Cardiac muscle cell (in vitro differentiated cells and primary cell): ENCODE measurements at places on chromosomes 3 and 15. TPM values are rescaled to one million over a fixed set of nuclear protein-coding genes. Genes with fewer than 3 reads are reported as not detected.

- no peak for DNase-seq
Observed at GRCh38 chr15:77138167-77138522, 67.2 kb upstream of the TSPAN3 start.

DNA sequence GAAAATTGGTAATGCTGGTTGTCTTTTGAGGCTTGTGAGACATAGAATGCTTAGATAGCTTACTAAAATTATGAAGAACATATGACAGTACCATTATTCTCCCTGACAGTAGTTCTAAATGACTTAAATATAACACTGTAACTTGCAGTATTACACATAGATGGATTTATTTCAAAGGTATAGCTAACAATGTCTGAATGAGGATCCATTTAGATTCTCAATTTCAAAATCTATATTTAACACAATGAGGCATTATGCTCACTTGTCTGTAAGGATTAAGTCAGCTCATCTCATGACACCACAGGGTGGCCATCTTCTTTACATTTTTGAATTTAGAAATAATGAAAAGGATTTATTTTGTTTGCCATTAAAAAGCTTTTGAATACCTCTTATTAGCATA, 108.4 kb downstream of the CCNL1 start:
- no peak for DNase-seq

- no peak for DNase-seq
Observed at GRCh38 chr3:11513817-11514135, 129.9 kb downstream of the VGLL4 start.

DNA sequence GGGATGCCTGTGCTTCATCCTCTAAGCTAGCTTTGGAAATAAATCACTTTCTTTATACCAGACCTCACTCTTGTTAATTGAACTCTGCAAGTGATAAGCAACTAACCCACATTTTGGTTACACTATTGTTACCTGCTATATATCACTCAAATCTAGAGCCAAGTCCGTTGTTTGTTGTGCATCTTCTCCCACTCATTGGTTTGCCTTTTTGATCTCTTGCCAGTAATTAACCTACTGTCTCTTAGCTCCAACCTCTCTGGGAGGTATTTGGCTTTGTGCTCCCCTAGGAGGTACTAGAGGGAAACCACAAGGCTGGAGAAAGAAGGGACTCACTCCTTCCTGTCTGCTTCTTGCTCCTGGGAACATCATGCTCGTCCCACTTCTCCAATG, 12.8 kb upstream of the CRBN start:
- no peak for DNase-seq

- DNase-seq = no peak
Observed at GRCh38 chr3:28699283-28699682, 350.7 kb upstream of the AZI2 start.

GRCh38 chr3:188779281-188779980, 392.3 kb upstream of the TPRG1 start:
- peak; percentile 35 for DNase-seq

GRCh38 chr3:195129072-195129643, 141.8 kb downstream of the XXYLT1 start:
- no peak for DNase-seq

NRG4 gene
- total RNA-seq = 0.21 and 1.2 TPM in 2 replicates

DNA sequence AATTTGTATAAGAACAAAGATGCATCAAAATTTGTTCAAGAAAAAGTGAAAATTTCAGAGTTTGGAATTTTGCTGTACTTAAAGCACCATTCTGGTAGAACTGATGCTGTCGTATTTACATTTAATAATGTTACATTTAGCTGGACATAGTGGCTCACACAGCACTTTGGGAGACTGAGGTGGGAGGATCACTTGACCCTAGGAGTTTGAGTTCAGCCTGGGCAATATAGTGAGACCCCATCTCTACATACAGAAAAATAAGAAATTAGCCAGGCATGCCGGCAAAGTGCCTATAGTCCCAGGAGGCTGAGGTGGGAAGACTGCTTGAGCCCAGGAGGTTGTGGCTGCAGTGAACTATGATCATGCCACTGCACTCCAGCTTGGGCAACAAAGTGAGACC, 51.5 kb upstream of the SKIL start:
- DNase-seq = no peak

DNA sequence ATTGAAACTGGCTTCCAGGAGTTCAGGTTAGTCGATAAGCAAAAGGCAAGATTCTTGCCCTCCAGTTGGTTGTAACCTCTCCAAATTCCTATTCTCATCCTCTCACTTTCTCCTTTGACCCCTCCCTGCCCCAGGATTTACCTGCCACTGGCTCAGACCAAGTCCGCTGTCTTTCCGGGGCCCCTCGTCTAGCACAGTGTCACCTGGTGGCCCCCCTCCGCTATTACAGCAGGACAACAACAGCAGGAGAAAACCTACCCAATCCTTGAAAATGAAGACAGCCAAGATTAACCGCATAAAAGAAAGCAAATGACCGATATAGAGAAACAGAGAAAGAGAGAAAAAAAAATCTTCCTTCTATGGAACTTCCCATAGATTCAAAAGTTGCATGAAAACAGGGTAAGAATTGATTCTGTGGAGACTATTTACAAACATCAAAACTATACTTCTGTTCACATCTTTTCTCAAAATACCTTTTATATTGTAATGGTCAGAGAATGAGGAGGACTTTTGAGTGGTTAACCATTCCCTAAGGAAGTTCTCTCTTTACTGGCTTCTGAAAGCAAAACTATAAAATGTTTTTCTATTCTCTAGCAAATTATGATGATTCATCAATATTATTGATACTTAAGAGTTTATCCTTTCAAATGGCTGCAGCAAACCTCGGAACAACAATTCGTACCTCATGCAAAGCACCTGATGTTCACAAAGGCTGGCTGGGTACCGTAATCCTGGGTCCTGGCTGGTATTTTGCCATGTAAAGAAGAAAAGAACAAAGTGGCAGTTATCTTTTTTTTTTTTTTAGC, 10.0 kb upstream of the ST8SIA2 start:
- DNase-seq = peak; percentile 30

DNA sequence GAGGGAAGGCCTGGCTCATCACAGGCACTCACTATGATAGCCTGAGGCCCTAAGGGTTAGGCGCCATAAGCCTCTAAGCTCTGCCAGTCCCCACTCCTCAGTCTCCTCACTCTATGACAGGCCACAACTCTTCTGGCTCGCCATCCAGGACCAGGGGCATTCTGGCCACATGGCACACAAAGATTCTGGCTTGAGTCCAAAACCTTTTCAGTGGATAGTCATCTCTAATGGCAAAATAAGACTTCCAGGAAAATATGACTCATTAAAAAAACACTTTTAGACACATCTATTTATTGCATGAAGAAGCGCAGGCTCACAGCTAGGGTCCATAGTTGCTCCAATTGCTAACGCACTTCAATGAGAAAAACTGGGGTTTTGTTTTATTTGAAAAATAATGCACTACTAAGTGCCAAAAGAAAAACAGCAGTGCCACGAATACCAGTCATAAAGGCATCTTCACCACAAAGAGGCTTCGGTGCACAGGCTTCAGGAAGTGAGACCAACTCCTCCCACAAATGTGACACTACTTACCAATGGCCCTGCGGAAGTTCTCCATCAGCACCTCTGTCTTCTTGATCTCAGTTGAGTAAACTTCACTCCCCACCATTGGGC, 11.1 kb downstream of the RUVBL1 start:
- DNase-seq = no peak

GRCh38 chr3:55877703-55878102, 390.6 kb upstream of the WNT5A start:
- DNase-seq = no peak

GRCh38 chr3:99945328-99945995, 127.8 kb downstream of the CMSS1 start:
- no peak for DNase-seq

CEP63 gene
- 19.9 and 51.2 TPM in 2 replicates for total RNA-seq

- DNase-seq = no peak
Observed at GRCh38 chr15:93570527-93570926, 481.5 kb upstream of the RGMA start.

DNA sequence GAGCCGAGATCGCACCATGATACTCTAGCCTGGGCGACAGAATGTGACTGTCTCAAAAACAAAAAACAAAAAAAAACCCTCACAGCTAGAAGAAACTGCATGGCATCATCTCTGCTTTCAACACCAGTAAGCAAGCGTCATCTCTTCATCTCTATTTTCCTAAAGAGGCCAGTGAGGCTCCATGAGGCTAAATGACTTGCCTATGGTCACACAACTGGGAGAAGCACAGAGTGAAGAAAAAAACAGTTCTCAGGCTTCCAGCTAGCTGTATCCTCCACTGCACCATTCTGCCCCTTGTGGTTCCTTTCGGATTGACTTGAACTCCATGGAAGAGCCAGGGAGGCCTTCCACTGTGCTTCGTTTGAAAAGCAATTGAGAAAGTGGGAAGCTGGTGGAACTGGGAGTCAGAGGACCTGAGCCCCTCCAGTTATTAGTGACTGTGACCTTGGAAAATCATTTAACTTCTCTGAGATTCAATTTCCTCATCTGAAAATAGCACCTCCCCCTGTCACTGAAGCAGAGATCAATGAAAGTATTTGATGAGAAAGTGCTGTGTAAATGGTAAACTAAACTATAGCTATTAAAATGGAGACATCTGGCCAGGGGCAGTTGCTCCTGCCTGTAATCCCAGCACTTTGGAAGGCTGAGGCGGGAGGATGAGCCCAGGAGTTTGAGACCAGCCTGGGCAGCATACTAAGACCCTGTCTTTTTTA, 32.1 kb upstream of the DENND4A start:
- peak; percentile 67 for DNase-seq

- no peak for DNase-seq
Observed at GRCh38 chr3:54573858-54574257, 354.0 kb downstream of the LRTM1 start.

- peak; percentile 74 for DNase-seq
Observed at GRCh38 chr15:39583596-39584265, 2.9 kb downstream of the THBS1 start.

DNA sequence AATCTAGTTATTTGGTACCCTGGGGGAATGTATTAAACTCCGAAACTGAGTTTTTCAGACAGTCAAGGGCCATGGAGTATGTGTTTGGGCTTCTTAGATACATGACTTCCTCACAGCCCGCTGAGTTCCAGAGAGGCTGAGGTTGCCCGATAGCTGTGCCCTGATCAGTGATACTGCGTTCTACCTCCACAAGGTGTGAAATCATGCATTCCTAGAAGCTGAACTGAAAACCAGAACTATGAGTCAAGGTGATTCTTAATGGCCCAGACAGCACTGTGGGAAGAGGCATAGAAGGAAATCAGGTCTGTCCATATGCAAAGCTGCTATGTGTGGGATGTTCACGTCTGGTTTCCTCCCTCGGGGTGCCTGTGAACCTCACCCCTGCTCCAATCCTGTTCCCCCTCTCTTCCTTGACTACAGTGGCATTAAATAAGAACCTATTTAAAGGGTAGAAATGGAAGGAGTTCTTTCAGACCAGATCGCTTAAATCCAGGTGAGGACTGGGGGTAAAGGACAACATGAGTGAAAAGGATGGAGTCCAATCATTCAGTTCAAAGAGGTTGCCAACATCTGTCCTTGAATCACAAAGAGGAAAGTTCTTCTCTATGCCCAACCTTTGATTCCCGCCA, 74.3 kb downstream of the MYO1E start:
- DNase-seq = no peak

EFCAB12 gene
- 0.48 and 0.85 TPM in 2 replicates for total RNA-seq

GRCh38 chr3:87206070-87206469, 21.0 kb upstream of the CHMP2B start:
- no peak for DNase-seq

DNA sequence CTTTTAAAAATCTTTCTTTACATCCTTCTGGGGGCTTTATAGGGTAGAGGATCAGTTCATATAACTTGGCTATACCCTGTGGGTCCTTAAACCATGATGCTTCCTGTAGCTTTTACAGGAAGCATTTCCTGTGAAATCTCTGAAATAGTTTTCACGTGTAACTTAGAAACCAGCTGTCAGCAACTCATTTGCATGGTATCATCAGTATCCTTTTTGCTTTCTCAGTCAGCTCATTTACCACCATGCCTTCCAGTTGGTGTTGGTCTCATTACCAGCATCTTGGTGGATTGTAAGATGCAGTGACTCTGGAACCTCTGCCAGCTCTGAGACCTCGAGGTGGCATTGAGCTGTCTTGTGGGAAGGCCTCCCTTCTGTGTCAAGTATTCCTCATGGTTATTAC, 96.7 kb upstream of the MYZAP start:
- DNase-seq = no peak

MOBP gene
- not detected in 2 replicates for total RNA-seq

DNA sequence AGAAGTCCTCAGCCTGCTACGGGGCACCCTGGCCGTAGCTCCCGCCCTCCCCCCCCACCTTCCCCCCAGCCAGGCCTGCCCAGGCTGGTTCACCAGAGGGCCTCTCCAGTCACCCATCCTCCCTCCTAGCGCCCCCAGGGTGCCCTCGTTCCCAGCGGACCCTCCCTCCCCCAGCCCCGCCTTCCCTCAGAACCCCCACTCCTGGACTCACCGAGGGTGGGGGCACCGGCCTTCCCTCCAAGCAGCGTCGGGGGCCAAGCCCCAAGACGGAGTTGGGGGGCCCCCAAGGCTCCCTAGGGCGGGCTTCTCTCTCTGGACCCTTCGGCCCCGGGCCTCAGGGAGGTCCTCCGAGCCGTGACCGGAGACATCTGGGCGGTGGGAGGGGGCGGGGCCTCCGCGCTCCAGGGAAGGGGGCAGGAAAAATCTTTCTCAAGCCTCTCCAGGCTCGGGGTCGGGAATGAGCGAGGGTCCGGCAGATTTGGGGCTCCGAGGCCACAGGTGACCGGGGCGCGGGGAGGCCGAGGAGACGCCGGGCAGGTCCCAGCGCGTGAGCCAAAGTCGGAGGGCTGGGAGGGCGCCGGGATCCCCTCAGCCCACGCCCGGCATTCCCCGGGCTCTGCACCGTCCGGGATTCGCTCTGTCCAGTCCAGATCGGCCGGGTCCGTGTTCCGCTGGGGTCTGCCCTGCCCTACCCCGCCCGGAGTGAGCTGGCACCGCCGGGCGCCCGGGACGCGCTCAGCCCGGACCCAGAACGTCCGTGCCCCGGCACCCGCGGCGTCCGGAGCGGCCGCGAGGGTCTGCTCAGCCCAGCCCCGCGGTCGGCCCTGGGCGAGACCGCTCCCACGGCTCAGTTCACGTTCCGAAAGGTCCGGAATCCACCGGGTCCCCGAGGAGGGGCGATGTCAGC, 999 bp downstream of the INSYN1 start:
- DNase-seq = no peak

- no peak for DNase-seq
Observed at GRCh38 chr15:77350792-77351191, 69.1 kb downstream of the PEAK1 start.

- DNase-seq = peak; percentile 43
Observed at GRCh38 chr15:89749951-89750559, 994 bp downstream of the MESP1 start.

- no peak for DNase-seq
Observed at GRCh38 chr15:67322481-67322880, 67.9 kb downstream of the IQCH start.
